Liver (tissue), 10 donors: ENCODE measurements at places on chromosomes 3 and 15. TPM values are rescaled to one million over a fixed set of nuclear protein-coding genes. Genes with fewer than 3 reads are reported as not detected.

GRCh38 chr3:31592764-31593163, 60.0 kb downstream of the STT3B start:
- H3K4me3 ChIP-seq, result no peak overlapping the region
- no peak for DNase-seq
- H3K36me3 ChIP-seq, result peaks cover 2% of the 10 kb centered on the region

GRCh38 chr3:142013993-142014392, 135.4 kb downstream of the TFDP2 start:
- no peaks in the 10 kb centered on the region for H3K36me3 ChIP-seq
- DNase-seq, result no peak
- H3K27me3 ChIP-seq, result no peaks in the 10 kb centered on the region
- no peak overlapping the region for H3K27ac ChIP-seq

GRCh38 chr3:25235031-25235430, 193.0 kb upstream of the RARB start:
- H3K4me1 ChIP-seq, result no peaks in the 10 kb centered on the region
- no peak overlapping the region for H3K4me3 ChIP-seq
- no peaks in the 10 kb centered on the region for H3K27me3 ChIP-seq
- H3K36me3 ChIP-seq, result no peaks in the 10 kb centered on the region
- DNase-seq, result no peak

GRCh38 chr3:104960579-104960978, 406.1 kb upstream of the ALCAM start:
- DNase-seq, result no peak
- H3K27me3 ChIP-seq, result no peaks in the 10 kb centered on the region
- no peak overlapping the region for H3K27ac ChIP-seq
- H3K36me3 ChIP-seq, result no peaks in the 10 kb centered on the region

GRCh38 chr3:46447228-46447985, 17.3 kb downstream of the LTF start:
- H3K27me3 ChIP-seq, result no peaks in the 10 kb centered on the region
- no peak overlapping the region for H3K27ac ChIP-seq
- H3K36me3 ChIP-seq, result no peaks in the 10 kb centered on the region
- no peaks in the 10 kb centered on the region for H3K4me1 ChIP-seq
- no peak for DNase-seq

GRCh38 chr15:39357480-39358268, 223.2 kb upstream of the THBS1 start:
- peaks cover 19% of the 10 kb centered on the region for H3K4me1 ChIP-seq
- H3K36me3 ChIP-seq, result no peaks in the 10 kb centered on the region
- H3K4me3 ChIP-seq, result no peak overlapping the region
- H3K27ac ChIP-seq, result no peak overlapping the region

SNX33 gene
- 10.8 TPM for total RNA-seq

GRCh38 chr15:40050788-40051470, 11.9 kb upstream of the SRP14 start:
- DNase-seq, result peak; percentile 30
- H3K4me3 ChIP-seq, result no peak overlapping the region

GRCh38 chr3:145313751-145314150, 847.2 kb downstream of the PLOD2 start:
- no peaks in the 10 kb centered on the region for H3K27me3 ChIP-seq
- no peaks in the 10 kb centered on the region for H3K4me1 ChIP-seq
- H3K27ac ChIP-seq, result no peak overlapping the region
- DNase-seq, result no peak
- no peak overlapping the region for H3K4me3 ChIP-seq
